ENCODE measurements at places on chromosomes 11 and 22.

GRCh38 chr11:67270256-67271204, 4.3 kb downstream of the GRK2 start:
- DNase-seq, result no peak

- DNase-seq, result no peak
Observed at GRCh38 chr11:64284962-64285884, at the start of gene GPR137. GPR137 (plus strand) TSS chr11:64285848; CDS start chr11:64286525, 677 bp downstream.

GRCh38 chr22:46578251-46578823, 40.9 kb upstream of the CELSR1 start:
- DNase-seq, result no peak

DNA sequence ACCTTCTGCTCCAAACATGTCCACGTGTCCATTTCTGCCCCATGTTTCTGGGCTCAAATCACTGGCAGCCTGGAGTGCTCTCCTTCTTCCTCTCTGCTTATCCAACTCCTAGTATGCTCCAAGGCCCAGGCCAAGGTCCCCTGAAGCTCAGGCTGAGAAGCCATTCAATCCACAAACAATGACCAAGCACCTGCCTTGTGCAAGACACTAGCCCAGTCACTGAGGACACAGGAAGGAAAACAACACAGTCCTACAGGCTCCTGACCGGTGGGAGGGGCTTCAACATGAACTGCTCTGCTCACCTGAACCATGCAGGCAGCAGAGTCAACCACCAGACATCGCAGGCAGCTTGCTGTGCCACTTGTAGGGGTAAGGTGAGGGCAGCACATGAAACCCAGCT, 93.6 kb downstream of the RPL27A start:
- no peak for DNase-seq
